ENCODE measurements at places on chromosomes 2 and 18. TPM values are rescaled to one million over a fixed set of nuclear protein-coding genes. Genes with fewer than 3 reads are reported as not detected.

The CD207 gene
- total RNA-seq, result not detected

The CFAP65 gene
- not detected for total RNA-seq

The LONRF2 gene
- under 0.01 TPM for total RNA-seq

The ANO7 gene
- 0.83 TPM for total RNA-seq

The ADI1 gene
- 66.0 TPM for total RNA-seq

The CLEC4F gene
- total RNA-seq, result not detected

The TLX2 gene
- total RNA-seq, result 0.58 TPM

The ANKRD30B gene
- total RNA-seq, result 0.50 TPM

The POTEI gene
- not detected for total RNA-seq

All from smooth muscle cell of trachea (primary cell).